CD4-positive, alpha-beta T cell treated with Interleukin-4 for 4 hours (primary cell): ENCODE measurements at places on chromosomes 6 and 20.
A peak's percentile ranks its signal among the peaks of the same experiment; 100 is the strongest.

- DNase-seq, result no peak
These were observed 49.7 kb downstream of the SYNE1 start for GRCh38 chr6:152587473-152587872.

DNA sequence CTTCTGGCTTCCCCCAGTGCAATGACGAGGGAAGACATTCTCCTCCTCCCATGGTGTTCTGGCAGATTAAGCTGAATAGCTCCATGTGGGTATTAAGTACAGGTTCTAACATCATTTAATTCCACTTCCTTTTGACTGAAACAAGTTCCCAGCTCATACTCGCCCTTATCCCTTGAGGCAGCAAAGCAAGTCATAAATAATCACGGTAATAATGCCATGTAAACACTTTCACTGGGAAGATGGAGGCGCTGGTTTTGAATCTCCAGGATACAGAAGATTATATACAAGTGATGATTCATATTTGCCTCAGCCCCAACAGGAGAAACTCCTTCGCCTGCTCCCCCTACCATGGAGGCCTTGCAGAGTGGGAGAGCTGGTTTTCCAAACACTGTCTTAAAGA is 141.3 kb downstream of the PXDC1 start:
- DNase-seq, result no peak

GRCh38 chr6:56570413-56571359 is 72.0 kb downstream of the DST start:
- DNase-seq, result peak; percentile 16

GRCh38 chr6:112956696-112957535 is 609.8 kb downstream of the RFPL4B start:
- DNase-seq, result no peak

- no peak for DNase-seq
These were observed 102.2 kb upstream of the AKAP12 start for GRCh38 chr6:151137542-151137941.

DNA sequence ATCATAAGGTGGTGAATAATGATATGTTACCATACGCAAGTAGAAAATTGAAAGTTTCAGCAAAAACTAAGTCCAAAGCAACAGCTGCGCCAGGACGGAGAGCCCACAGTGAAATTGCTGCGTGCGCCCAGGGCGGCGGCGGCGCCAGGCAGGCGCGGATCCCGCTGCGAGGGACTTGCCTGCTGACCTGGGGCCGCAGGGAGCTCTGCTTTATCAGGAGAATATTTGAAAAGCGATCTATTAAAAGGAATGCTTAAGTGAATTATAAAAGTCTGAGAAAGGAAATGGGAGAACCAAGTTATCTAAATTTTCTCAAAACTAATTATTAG is 85.4 kb downstream of the THBS2 start:
- DNase-seq, result no peak

DNA sequence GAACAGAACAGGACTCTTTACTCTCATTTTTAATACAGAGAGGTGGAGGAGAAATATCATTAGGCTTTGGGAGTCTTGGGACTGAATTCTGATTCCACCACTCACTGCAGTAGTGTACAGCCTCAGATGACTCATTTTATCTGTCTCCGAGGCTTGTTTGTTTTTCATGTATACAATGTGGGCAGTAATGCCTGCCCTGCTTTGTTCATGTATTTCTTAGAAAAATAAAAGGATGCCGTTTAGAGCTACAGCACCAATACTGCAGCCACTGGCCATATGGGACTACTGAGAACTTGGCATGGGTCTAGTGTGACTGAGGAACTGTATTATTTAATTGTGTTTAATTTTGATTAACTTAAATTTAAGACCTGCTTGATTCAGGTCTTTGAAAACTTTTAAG is 41.2 kb upstream of the JAG1 start:
- no peak for DNase-seq

DNA sequence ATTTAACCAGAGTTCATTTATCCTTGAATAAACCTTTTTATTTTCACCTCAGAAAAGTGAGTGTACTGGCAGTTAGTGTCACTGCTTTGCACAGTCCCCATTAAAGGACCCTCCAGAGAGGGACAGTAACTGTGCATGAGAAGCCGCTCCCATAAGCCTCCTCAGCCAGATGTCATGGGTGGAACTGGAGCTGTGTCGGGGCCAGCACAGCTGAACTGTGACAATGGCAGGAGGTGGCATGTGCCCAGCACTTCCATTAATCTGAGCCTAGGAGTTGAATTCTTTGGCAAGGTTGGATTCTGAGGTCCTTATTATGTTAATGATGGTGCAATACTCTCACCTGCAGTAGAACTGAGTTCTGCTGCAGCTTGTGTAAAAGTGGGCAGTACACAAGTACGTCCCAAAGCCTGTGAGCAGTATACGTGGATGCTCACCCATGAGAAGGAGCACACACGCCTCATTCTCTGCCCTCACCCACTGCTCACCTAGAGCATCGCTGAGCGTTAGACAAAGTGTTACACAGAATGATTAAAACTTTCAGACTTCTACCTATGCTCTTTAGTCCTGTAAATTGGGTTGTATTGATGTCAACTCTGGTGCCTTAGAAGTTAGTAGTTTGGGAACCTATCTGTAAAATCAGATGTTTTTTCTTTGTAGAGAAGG is 11.9 kb upstream of the CSE1L start:
- no peak for DNase-seq

- no peak for DNase-seq
These were observed 79.3 kb upstream of the AGPAT4 start for GRCh38 chr6:161353208-161353613.

- no peak for DNase-seq
These were observed 51.0 kb downstream of the KCNQ5 start for GRCh38 chr6:72672906-72673305.

DNA sequence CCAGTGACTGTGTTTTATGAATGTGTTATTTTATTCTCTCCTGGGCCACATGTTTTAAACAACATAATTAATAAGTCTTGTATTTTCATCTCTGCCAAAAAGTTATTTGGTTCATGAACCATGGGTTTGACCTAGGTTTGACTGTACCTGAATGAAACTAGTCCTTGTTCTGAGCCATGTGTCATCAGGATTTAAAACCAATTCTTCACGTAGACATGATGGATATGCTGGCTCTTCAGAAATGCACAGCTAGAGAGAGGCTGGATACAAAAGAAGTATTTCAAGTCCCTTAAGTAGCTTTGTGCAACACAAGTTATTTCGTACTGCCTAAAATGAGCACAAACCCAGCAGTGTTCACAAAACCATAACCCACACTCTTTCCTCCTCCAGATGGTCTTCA is 116.1 kb downstream of the IBTK start:
- DNase-seq, result no peak

GRCh38 chr20:59560588-59561227 is 43.6 kb upstream of the PHACTR3 start:
- no peak for DNase-seq

DNA sequence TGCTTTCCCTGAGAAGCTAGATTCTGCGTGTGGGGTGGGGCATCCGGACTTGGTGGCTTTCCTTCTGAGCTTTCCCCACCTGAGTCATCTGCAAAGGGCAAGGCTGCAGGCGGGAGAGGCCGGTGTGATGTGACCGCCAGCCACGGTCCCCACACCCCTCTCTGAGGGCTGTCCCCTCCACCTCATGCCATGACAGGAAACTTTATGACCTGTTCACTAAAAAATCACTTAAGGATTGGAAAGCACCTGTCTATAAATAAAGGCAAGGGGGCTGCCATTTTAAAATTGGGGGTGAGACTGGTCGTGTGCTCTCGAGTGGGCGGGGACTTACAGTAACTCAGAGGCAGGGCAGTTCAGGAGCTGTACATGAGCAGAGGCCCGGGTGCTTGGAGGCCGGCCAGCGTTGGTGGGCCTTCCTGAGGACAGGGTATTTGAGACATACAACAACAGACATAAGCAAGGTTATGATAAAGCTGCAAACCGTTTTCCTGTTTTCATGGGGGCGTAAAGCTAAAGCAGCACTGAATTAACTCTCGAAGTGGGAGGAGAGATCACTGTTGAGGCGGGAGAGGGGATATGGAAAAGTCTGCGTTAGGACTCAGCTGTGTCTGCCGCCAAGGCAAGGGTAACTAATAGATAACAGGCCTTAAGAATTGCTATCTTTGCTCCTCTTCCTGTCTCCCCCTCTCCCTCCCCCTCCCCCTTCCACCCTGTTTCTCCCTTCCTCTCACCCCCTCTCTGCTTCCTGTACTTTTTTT is 16.1 kb upstream of the SERPINB1 start:
- peak; percentile 90 for DNase-seq

DNA sequence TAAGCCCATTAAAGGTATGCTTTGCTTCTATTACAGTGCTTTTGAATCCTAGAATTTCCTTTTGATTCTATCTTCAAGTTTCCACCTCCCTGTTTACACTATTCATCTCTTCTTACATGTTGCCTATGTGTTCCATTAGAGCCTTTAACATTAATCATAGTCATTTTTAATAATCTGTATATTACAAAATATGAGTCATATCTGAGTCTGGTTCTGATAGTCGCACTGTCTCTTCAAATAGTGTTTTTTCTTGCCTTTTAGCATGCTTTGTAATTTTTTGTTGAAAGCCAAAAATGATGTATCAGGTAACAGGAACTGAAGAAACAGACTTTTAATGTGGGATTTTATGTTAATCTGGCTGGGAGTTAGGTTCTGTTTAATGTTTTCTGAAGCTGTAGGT is 68.4 kb downstream of the DNAAF9 start:
- no peak for DNase-seq

DNA sequence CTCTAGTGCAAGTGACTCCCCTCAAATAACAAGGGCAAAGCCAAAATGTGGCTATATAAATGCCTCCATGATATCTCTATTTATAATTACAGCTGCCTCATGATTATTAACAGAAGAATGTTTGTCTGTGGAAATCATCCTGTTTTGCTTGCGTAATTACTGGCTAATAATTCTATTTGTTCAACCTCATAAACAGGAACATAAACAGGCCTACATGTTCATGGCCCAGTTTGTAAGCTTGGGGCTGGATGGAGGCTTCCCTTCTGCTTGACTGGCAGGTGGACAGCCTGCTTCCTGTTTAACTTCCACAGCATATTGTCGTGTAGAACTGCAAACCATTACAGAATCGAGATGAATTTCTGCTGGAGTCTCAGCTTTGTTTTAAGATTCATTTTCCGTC is 766.0 kb upstream of the MAP3K7 start:
- no peak for DNase-seq

DNA sequence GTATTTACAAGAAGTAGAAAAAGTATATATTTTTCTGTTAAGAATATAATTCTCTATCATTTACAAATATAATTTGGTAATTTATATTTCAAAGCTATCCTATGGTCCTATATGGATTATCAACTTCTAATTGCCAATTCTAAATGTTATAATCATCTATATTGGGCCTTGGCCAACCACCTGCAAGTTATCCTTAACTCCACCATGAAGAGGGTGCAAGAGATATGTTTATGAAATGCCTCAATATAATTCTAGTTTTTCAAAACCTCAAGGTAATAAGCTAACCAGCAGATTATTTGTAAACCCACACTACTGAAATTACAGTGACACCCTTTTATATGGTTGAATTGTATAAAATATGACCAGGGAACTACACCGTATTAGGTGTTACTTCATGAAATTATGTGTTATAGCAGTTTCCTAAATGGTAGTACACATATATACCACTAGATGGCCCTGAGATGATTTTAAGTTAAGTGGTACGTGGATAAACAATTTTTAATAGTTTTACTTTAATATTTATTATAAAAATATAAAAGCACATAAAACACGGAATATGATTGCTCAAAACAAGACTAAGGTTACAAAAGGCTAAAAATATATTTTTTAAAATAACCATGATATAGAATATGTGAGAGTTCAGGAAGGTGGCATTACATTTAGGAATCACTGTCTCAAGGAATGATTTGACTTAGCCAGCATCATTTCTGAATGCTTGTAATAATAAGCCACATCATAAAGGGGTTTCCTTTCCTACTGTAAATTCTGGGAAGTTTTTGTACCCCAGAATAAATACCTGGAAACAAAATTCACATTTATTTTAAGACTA is 9.8 kb upstream of the PNISR start:
- DNase-seq, result peak; percentile 54

- peak; percentile 25 for DNase-seq
These were observed 8.0 kb upstream of the UBE2J1 start for GRCh38 chr6:89360415-89360999.

- no peak for DNase-seq
These were observed 60.6 kb upstream of the FAM184A start for GRCh38 chr6:119138906-119139541.

GRCh38 chr6:17987697-17988421 is 424 bp upstream of the KIF13A start:
- no peak for DNase-seq

DNA sequence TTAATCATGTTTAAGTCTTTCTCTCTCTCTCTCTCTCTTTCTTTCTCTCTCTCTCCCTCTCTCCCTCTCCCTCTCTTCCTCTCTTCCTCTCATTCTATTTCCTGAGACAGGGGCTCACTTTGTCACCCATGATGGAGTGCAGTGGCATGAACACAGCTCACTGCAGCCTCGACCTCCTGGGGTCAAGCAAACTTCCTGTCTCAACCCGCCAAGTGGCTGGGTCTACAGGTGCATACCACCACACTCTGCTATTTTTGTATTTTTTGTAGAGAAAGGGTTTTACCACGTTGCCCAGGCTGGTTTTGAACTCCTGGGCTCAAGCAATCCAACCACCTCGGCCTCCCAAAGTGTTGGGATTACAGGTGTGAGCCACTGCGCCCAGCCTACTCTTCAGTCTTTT is 15.7 kb upstream of the RPS10 start:
- DNase-seq, result no peak

DNA sequence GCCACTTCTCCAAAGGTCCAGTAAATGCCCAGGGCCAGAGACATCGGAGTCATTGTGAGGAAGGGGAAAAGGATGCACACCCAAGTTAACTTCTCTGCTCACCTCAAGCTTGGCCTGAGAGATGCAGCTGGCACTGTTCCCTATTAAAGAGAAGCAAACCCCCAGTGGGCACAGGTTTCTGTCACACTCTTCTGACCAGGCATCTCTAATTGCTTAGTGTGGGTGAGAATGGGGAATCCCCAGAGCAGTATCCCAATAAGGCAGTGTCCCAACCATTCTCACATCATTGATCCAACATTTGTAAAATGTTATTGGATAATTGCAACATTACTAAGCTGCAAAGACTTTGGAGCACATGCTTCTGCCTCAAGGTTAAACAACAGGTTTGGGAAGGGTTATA is 232.3 kb downstream of the ADGRG6 start:
- no peak for DNase-seq

- DNase-seq, result no peak
These were observed 91.7 kb upstream of the NFATC2 start for GRCh38 chr20:51634257-51634656.

- DNase-seq, result no peak
These were observed 10.9 kb upstream of the KIAA1586 start for GRCh38 chr6:57035549-57035948.
